ENCODE measurements at places on chromosomes 5 and 9. TPM values are rescaled to one million over a fixed set of nuclear protein-coding genes. Genes with fewer than 3 reads are reported as not detected.
A peak's percentile ranks its signal among the peaks of the same experiment; 100 is the strongest.

- no peak for ATAC-seq
Observed at GRCh38 chr5:94374336-94374735, 244.1 kb downstream of the KIAA0825 start.

DNA sequence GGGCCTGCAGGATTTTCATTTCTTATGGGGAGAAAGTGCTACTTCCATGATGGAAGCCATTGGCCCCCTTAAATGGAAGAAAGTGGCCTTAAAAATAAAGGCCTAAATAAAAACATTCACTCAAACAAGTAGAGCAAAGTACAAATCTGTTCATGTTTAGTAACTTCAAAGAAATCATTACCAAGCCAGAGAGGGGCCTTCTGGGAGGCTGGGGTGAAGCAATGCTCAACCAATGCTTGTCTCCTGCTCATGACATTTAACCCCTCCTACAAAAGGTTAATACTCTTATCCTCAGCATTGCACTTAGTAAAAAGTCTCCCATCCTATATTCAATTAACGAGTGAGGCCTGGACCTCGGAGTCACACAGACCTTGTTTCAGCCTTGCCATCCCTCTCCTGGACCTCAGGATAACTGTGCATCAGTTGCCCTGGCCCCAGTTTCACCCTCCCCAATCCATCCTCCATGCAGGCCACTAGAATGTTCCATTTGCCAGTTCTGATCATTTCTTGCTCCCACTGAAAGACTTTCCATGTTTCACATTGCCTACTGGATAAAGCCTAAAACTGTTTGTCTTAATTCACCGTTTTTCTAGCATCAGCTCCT lies 36.9 kb upstream of the ALDH1B1 start:
- no peak for ATAC-seq

DNA sequence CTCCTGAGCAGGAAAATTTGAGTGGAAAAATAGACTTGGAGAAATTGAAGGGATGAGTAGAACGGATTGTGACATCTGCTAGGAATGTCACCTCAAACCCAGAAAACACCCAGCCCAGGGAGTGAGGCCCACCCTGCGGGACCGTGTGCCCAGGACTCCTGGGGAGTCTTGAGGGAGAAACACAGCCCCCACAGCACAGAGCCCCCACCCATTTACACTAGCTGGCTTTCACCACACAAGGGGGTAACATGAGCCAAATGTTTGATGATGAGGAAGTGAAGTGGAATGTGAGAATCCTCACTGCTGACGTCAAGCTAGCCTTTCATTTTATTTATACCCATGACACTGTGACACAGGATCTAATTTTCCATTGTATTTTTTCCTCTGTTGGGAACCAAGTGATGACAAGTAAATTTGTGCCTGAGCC lies 42.8 kb upstream of the PDE8B start:
- peak; percentile 66 for ATAC-seq

DNA sequence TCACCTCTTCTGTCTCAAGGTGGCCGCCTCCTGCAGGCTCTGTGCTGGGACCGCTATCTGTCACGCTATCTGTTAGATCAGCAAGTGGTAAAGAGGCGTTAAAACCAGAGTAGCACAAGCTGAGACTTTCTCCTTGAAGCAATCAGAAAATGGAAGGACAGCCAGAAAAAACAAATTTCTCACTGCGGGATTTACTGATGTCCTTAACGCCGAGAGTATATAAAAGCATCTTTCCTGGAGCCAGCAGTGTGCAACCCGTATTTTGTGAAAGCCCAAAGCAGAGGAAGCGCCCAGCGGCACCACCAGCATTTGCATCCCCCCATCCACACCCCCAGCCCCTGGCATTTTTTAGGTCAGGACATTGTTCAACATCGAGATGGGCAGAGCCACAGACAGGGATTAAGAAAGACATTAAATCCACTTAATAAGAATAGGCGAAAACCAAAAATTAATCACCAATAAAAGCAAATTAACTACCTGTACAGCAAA lies 48.6 kb downstream of the DUSP1 start:
- ATAC-seq, result no peak

DNA sequence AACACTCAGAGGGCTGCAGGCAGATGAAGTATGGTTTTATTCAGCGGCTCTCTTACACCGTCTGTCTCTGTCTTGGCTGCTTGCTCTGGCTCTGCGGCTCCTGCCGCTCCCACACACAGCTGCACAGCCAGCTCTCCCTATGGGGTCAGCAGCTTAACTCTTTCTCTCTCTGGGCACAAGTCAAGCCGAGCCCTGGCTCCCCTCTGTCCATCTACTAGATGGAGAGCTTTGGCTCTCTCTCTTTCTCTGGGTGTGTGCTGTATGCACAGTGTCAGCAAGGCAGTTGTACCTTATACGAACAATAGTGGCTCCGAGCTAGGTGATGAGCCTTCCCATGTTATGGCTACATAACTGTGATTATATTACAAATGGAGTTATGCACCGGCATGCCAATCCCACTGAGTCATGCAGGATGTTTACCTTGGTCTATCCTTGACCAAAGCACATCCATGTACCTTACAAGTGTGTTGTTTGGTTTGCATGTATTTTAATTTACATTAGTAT lies 19.3 kb upstream of the PPP2CA start:
- peak; percentile 57 for ATAC-seq

DNA sequence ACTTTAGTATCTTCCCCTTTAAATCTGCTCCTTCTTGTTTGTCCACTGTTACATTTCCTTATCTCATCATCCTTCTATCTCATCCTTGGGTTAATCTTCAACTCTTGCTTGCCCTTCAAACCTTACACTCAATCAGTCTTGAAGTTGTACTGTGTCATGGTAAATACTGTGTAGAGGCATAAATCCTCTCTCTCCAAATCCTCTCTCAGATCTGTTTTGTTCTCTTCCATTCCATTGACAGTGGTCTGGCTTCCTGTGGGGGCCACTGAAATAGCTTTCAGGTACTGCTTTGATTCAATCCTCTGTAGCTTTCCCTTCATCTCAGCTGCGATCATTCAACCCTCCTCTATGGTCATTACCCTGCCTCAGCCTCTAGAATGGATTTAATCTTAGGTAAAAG lies 104.0 kb downstream of the PLCXD3 start:
- ATAC-seq, result no peak

DNA sequence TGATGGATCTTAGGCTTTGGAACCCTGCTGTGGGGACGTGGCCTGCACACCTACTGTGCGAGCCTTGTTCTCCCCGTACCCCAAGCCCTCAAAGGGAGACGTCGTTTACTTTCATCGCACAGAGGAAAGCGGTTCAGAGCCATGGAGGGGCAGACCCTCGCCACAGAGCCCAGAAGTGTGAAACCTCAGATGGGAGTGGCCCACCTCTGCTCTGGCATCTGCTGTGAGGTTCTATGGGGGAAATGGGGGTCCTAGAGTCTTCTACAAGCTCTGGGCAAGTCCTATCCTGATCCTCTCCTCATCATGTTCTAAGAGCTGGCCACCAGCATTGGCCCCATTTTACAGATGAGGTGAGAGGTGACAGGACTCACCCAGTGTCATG lies 3.7 kb upstream of the RNF44 start:
- no peak for ATAC-seq

DNA sequence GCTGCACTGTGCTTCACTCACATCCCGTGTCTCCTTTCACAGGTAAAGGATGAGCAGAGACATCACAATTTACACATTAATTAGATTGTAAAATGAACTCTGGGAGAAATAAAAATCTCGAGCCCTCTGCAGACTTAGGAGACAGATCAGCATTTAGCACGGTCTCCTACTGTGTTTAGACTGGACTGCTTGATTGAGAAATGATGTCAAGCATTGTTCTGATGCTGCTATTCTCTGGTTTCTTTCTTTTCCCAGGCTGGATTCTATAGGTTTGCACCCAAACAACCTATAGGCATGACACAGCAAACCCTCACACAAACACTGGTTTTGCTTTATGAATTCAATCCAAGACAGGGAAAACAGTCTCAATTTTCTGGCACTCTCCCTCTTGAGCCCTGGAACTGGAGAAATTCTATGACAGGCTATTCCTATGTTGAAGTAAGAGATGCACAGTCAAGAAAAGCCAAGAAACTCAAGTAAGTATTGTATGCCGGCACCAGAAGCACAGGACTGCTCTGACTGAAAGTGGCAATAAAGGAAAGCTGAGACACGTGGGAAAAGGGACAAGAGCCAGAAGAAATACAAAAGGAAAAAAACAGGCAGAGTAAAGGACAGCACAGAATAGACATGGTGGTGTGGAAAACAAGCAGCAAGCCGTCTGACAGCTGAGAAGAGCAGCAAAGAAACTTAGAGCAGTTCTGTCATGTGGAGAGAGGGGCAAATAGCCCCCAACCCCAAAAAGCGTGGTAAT lies 24.8 kb upstream of the ERAP2 start:
- no peak for ATAC-seq

DNA sequence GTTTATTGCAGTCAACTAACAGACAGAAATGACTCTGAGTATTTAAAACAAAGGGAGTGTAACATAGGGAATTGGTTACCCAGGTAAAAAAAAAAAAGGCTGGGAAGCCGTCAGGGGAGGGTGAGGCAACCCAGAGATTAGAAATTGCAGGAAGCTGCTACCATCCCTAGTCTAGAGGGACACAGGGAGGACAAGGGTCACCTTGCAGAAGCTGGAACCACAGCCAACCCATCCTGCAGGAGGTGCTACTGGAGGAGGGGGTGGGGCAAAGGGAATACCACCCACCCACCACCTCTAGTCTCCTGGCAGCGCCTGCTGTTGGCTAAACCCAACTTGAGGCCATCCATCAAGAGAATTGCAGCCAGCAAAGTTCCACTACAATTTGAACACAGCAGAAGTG lies 6.5 kb downstream of the CAST start:
- no peak for ATAC-seq

GRCh38 chr5:54743997-54744788 lies 226.6 kb downstream of the SNX18 start:
- ATAC-seq, result peak; percentile 83

DNA sequence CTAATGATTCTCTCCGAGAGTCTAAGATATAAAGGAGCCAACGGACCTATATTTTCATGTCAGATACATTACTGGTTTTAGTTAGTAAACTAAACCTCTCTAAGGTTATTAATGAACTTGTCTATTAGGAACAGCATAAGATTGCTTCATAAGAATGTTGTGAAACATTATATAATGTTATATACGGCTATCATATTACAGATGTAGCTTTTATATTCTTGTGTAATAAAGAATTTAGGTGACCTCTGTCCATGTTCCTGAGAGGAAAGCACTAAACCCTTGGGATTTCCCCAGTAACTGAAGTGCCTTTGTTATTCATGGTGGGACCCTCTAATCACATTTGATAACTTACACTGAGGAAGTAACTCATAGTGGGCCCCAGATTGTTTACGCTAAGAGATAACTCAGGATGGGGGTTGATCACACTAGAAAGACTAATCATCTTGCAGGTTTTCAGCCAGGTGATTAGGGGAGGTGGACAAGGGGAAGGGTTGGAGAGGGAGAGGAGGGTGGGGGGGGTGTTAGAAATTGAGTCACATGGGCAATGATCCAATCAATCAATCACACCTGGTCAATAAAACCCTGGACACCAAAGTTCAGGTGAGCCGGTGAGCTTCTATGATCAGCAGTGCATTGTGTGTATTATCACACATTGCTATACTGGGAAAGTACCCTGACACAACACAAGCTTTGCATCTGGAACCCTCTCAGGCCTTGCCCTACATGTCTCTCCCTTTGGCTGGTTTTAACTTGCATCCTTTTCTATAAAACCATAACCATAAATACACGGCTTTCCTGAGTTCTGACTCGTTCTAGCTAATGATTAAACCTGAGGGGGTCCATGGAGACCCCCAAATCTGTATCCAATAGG lies 25.8 kb downstream of the ECPAS start:
- ATAC-seq, result no peak

DNA sequence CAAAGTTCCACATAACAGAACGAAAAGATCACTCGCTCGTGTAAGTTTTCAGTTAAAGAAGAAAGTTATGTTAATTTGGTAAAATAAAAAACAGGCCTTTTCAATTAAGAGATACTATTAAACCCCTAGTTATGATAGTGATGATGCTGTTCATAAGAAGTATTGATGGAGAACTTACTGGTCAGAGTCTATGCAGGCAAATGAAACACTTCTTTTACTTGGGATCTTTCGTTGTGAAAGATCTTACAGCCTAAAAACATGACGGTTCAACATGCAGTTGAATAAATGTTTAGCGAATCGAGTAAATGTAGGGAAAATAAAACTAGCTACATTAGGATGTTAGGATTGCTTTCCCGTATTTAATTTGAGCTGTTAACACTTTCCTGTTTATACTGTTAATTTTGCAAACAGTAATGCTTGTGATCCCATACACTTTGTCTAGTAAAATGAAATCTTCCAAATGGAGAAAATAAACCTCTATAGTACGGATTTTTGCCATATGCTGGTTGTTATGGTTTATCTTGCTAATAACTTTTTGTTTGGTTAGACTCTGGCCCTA lies 2.0 kb downstream of the RHOBTB3 start:
- ATAC-seq, result no peak

DNA sequence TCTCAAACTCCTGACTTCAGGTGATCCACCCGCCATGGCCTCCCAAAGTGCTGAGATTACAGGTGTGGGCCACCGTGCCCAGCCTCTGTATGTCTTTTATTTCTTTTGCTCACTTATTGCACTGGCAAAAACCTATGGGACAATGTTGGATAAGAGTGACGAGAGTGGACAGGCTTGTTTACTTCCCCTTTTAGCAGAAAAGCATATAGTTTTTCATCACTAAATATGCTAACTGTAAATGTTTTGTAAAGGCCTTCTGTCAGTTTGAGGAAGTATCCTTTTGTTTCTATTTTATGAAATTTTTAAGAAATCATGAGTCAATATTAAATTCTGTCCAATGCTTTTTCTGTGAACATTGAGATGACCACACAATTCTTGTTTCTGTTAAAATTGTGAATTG lies 103.3 kb downstream of the AUH start:
- ATAC-seq, result no peak

GRCh38 chr5:73895471-73895870 lies 269.5 kb downstream of the ARHGEF28 start:
- ATAC-seq, result no peak

GRCh38 chr5:121526908-121527307 lies 324.8 kb upstream of the FTMT start:
- ATAC-seq, result no peak

DNA sequence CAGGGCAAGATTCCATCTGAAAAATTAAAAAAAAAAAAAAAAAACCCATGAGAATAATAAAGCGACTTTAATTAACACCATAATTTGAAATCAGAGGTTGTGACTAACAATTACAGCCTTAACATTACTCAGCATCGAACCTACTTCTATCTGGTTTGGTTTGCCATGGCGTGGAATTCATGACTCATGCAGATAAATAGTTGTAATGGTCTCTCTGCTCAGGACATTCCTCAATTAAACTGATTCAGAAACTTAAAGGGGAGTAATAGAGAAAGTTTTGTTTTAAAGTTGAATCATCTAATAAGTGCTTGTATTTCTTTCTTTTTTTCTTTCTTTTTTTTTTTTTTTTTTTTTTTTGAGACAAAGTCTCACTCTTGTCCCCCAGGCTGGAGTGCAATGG lies 135.5 kb downstream of the SPATA31D1 start:
- ATAC-seq, result no peak

The CSF2 gene
- not detected for total RNA-seq

The AHRR gene
- total RNA-seq, result 2.3 TPM

The ARID3C gene
- 0.44 TPM for total RNA-seq

The PCDHB13 gene
- 5.6 TPM for total RNA-seq

Measured in motor neuron (in vitro differentiated cells).